ENCODE measurements at places on chromosomes 2 and 18.

DNA sequence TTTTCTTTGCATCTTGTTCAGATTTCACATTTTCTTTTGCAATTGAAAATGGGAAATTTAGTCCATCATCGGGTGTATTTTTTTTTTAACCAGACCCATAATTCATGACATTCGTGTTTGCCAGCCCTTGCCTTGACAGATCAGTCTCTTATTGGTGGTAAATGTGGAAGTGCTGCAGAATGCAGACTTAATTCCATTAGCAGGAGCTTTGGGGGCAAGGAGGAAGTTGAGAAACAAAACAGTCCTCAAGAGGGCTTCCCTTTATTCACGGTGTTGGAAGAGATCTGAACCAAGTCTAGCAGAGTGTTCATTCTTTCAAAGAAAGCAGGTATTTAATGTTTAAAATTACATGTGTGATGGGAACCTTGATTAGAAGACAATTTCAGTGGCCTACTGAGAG, 16.6 kb upstream of the RPE start:
- no peak for DNase-seq

DNA sequence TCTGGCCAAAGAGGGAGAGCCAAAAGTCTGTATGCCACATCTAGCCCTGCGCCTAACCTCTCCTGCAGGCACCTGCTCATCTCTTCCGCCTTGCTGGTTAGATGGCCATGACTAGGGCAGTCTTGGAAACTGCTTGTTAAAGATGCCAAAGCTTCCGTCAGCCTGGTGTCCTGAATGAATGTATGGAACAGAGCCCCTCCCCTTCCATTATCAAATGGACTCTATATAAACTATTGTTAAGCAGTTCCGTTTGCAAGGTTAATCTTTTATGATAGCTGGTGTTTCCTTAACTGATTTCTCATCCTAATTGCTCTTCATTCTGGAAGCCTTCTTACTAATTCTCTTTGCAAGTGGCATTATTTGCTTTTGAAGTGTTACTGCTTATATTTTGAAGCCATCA, 87.1 kb downstream of the ATP9B start:
- no peak for DNase-seq

GRCh38 chr2:179304424-179304823, 39.8 kb upstream of the SESTD1 start:
- DNase-seq, result no peak

DNA sequence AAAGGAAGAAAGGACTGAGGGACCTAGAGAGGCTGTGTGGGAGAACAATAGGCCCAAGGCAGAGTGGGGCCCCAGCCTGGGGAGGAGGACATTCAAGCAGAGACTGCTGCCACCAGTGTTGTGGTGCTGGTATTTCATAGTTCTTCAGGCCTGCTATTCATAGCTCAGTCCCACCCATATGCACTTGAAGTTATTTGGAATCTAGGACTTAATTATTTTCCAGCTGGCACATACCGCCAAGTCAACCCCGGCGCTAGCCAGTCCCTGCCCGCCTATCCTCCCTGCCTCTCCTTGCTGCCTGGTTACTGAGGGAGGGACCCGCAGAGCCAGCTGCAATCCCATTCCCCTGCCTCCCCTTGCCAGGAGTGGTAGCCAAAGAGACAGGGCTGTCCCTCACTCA, 141.2 kb downstream of the CABLES1 start:
- no peak for DNase-seq

DNA sequence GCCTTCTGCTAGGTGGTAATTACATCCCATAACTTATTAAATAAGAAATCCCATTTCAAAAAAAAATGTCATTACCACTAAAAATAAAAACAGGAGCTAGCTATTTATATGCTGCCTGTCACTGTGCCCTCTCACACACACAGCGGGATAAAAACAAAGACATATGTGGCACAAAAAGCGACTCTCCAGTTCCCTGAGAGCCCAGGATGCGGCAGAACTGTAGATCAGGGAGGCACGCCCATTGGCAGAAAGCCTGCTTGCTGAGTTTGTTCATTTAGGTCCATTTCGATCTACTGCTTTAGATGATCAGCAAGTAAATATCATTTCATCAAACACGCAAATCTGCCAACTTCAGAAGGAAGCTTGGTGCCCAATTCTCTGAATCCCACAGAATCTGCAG, 124.4 kb downstream of the TMEM163 start:
- DNase-seq, result no peak

GRCh38 chr2:197322724-197323720, 12.4 kb upstream of the ANKRD44 start:
- no peak for DNase-seq

Measured in breast epithelium (tissue), 4 donors.